NCI-H2227 treated with DMSO at 0.1 percent for 48 hours (cell line): ENCODE measurements at places on chromosomes 6 and 20.

- DNase-seq, result no peak
Measured at GRCh38 chr20:51208162-51208561, 185.3 kb upstream of the KCNG1 start.

GRCh38 chr6:47414423-47415167, 63.0 kb upstream of the CD2AP start:
- DNase-seq, result no peak

DNA sequence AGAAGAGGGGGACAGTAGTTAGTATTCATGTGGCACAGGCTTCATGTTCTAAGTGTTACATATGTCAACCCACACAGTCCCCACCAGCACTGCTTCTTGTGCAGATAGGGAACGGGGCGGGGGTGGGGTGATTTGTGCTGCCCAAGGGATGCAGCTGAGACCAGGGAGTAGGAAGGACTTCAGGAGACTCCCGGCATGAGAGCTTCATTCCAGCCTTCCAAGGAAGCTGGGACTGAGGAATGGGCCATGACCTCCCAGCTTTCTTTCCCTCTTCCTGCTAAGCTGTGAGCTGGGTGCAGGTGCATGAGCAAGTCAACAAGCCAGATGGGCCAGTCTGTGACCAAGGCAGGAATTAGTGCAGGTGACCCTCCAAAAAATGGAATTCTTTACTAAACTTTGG, 9.2 kb downstream of the BEND3 start:
- no peak for DNase-seq

DNA sequence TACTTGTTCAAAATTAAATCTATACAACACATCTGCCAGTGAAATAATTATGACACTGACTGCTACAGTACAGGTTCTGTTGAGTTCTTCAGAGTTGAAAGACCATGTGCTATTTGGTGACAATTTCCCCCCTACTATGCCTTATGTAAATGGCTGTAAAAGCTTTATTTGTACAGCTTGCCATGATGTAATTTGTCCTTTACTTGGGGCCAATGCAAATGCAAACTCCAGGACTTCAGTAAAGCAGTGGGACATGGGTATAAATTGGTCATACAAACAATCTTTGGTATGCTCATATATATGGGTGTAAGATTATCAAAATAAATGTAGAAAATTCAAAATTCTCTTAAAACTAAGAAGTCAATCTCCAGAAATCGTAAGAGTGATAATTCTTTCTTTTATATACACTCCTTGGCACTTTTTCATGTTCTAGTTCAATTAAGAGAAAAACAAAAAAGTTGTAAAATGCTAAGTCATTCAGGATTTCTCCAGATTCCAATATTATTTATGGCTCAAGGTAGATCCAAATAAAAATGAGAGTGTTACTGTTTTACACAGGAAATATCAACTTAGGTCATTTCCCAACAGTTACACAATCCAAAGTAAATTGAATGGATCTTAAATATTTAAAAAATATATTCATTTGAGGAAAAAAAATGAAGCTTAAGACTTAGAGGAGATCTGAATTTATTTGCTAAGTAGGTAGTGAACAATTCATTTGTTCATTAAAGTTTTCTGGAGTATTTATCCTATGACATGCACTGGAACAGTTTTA, 1310.5 kb upstream of the CITED2 start:
- no peak for DNase-seq

DNA sequence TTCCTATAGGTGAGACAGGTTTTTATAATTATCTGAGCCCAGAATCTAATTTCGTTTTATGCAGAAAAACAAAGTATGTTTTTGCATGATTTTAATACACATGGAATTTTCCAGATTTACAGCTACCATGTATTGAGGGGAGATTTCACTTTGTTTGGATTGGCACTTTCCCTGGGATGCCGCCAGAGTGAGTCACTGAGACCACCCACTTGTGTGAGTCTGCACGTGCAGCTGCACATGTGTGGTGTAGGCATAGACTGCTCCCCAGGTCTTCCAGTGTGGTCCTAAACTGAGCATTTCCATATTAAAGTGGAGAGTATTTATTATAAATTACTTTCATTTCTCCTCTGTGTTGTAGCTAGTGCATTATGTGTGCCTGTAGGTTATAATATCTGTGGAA, 186.8 kb downstream of the UBE3D start:
- no peak for DNase-seq

- no peak for DNase-seq
Measured at GRCh38 chr6:111793711-111794111, 79.5 kb downstream of the FYN start.

DNA sequence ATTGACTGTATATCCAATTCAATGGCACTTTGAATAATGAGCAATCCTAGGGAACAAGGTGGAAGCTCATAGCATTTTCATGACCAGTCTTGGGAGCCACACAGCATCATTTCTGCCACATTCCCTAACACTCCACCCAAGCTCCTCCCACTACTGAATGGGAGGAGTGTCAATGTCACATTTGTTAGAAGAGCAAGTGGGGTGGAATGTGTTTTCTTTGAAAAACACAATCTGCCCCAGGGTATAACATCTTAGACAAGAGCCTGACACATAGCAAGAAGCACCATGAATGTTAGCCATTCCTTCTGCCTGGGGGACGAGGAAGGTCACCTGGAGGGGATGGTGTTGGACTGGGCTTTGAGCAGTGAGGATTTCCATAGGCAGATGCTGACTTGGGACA, 258.3 kb upstream of the PMEPA1 start:
- no peak for DNase-seq

GRCh38 chr6:124443541-124443940, 518.7 kb upstream of the RNF217 start:
- DNase-seq, result no peak

DNA sequence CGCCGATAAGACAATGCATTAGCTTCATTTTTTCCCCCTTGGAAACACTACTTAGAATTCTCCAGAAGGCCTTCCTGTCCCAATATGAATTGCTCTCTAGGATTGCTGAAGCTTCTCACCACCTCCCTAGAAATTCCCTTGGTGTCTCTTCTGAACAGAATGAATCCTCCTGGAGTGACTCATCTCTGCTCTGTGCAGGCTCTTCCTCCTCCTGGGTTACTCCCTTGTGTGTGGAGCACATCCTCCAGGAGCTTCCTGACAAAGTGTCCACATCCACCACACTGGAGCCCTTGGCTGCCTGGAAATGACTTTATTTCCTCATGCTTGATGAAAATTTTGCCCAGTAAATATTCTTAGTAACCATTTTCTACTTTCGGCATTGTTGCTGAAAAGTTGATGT, 54.4 kb downstream of the DTNBP1 start:
- DNase-seq, result no peak

DNA sequence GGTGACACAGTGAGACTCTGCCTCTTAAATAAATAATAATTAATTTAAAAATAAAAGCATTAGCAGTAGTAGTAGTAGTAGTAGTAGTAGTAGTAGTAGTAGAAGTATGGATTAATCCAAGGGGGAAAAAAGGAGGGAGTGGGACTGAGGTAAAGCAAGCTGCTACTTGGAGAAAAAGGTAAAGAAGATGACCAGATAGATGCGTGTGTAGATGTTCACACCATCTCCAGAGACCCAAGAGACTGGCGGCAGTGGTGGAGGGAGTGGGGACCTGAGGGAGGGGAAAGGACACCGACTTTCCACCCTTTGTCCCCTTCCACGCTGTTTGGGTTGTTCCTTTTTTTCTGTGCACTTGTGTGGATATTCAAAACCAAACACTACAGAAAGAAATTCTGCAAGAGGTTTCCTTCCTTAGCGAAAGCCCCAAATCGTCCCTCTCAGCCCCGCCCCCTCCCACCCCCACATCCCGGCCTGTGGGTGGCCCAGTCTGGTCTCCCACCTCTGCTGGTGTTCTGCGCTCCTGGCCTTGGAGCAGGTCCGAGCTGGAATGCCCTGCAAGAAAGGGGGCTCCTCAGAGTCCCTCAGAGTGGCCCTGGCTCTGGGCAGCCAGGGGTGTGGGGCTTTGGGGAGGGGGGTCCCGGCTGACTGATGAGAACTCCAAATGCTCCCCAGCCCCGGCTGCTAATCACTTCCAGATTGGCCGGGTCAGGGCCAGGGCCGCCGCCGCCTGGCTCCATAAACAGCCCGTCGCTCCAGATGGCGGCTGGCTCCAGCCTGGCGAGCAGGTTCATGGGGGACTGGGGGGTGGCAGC, 60.2 kb downstream of the UBE2V1 start:
- DNase-seq, result no peak

GRCh38 chr6:152859225-152859624, 108.6 kb downstream of the VIP start:
- no peak for DNase-seq

DNA sequence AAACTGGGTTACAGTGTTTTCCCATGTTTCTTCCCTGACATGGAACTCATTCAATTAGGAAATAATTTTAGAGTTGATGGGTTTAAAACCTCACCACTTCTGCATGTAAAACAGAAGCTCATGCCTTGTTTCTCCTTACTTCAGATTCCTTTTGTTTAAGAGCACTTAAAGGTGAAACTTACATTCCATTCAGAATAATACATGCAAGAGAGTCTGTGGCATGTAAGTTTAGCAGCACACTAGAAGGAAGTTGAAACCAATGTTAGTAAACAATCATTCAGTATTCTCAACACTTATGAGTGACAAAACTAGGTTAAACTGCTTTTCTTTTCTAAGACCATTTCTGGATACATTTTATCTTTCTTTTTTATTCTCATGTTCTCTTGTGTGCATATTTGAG, 495.6 kb upstream of the PTCHD4 start:
- DNase-seq, result no peak

DNA sequence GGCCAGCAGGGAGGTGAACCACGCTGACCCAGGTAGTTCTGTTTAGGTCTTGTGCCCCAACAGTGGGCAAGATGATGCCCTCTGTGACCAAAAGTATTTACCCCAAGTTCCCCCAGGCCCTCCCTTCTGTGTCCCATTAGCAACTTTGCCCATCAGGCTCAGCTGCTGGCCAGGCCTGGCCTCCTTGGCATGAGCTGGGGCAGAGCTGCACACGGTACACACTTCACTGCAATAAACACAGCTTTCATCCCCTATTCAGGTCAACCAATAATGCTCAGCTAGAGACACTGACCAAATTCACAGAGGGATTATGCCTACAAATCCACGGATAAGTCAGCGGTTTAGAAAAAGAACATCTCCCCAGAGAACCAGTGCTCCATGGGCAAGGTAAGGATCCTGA, 103.7 kb downstream of the SLC23A2 start:
- no peak for DNase-seq

DNA sequence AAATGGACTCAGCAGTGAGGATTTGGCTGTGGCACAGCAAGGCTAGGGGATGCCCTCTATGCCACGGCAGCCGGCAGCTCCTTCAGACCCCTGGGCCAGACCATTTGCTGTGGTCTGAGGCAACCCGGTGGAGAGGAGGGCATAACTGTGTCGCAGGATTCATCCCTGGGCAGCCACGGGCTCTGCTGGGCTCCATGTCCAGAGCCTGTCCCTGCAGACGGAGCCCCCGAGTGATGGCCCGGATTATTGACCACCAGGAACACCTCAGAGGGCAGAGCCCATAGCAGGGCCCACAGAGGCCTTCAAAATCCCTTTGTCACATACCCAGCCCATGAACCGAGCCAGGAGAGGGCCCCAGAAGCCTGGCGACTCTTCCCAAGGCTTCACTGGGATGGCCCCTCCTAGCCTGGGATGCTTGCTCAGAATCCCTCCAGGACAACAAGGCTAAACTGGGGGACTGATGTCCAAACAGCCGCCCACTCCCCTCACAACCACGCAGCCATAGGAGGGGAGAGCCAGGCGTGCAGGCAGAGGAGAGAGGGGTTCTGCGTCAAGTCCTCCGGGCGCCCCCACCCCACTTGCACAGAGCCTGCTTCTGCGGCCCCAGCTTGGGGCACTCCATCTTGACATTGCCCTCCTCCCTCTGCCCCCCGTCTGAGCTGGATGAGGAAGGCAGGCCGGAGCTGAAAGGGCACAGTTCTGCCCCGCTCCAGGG, 68.2 kb upstream of the AFDN start:
- DNase-seq, result no peak

DNA sequence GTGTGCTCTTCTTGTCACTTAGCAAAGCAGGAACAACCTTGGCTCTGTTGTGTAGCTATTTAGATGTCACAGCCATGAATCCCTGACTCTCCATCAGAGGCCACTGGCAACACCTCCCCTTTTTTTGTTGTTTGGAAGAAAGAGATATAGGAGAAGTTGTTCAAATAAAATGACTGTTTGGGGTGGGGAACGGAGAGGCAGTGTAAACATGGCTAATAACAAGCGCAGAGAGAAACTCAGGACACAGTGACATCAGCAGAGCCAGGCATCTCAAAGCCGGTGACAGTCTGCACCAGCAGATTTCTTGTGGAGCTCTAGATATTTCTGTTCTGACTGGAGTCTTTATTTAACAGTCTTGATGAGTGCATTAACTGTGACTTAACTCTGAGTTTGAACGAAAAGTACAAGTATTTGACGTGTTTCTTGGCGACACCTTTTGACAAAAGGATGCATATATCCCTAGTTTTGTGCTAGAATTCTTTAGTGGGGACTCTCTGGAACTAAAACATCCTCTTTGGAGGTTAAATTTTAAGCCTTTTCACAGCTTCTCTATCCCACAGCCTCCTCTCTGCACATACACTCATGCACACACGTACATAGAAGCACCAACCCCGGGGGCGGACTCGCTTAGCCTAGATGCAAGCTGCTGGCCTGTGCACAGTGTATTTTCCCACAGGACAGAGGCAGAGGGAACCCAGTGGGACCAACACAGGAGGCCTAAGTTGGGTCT, 53.8 kb downstream of the ADAT2 start:
- DNase-seq, result no peak

- DNase-seq, result no peak
Measured at GRCh38 chr6:8090650-8091049, 11.7 kb downstream of the EEF1E1 start.

DNA sequence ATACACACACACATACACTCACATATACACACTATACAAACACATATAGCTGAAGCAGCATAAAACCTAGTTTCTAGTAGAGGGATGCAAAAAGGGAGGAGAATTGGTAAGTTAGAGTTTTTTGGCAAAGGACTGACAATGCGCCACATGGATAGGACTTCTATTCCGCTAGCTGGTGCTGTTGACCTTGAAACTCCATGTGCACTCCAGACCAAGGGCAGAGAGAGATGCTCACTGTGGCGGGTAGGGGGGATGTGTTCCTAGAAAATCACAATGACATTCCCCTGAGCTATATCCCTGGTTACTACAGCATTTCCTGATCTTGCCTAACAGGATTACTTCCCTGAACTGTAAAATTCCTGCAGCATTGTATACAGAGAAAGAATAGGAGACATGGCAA, 19.2 kb downstream of the MICA start:
- DNase-seq, result no peak

GRCh38 chr6:8686077-8686476, 250.7 kb upstream of the SLC35B3 start:
- DNase-seq, result no peak

- no peak for DNase-seq
Measured at GRCh38 chr6:139306291-139306981, 14.6 kb upstream of the TXLNB start.

DNA sequence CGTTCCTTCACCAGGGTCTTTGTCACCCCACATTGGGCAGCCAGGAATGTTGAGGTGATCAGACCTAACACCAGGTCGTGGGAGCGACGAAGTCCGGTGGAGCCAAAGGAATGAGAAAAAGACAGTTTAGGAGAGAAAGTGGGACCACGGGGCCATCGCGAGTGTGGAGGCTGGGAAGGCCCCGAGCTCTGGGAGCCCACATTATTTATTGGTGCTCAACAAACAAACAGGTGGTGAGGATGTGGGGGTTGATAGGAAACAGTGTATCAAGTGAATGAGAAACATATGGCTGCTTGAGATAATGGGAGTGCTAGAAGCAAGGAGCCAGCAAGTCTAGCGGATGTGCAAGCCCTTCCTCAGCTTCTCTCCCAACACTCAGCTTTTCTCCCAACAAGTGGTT, 287.1 kb upstream of the SGK1 start:
- no peak for DNase-seq
